ENCODE measurements at places on chromosomes 12 and 14.
A peak's percentile ranks its signal among the peaks of the same experiment; 100 is the strongest.

GRCh38 chr12:52005903-52006703, 643 bp upstream of the TAMALIN start:
- no peak for DNase-seq

GRCh38 chr14:68542346-68542745, 250.5 kb downstream of the ZFP36L1 start:
- no peak for DNase-seq

DNA sequence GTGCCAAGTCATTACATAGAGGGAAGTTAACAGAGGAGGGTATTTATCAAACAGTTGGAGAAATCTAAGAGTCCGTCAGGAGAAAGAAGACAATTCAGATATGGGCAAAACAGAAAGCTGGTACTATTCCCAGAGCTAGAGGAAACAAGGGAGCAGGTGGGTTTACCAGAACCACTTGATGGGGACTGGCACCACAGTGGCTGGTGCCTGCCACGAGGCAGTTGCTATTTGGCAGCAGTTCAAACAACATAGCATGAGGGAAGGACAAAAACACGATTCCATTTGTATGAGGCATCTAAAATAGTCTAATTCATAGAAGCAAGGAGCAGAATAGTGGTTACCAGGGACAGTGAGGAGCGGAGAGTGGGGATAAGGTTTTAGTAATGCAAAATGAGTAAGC, 24.6 kb upstream of the KLRD1 start:
- DNase-seq = peak; percentile 24

- peak; percentile 77 for DNase-seq
Observed at GRCh38 chr12:86137936-86138335, 118.3 kb downstream of the MGAT4C start.

DNA sequence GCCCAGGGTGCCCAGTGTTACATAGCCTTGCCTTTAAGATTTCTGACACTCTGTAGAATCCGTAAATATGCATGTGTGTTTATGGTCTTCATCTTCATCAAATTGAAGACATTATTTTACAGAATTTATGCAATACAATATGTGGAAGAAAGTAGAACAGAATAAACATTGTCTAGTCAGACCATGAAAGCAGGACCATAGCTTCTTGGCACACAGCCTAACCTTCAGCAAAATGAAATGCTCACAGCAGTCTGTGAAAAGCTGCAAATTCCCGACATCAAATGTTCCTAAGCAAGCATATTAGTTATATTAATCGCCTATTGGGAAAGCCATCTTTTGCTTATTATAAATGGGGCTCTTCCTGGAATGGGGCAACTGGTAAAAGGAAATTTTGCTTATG, 111.3 kb upstream of the GARIN2 start:
- no peak for DNase-seq

GRCh38 chr14:85243321-85243720, 286.6 kb upstream of the FLRT2 start:
- DNase-seq = no peak

DNA sequence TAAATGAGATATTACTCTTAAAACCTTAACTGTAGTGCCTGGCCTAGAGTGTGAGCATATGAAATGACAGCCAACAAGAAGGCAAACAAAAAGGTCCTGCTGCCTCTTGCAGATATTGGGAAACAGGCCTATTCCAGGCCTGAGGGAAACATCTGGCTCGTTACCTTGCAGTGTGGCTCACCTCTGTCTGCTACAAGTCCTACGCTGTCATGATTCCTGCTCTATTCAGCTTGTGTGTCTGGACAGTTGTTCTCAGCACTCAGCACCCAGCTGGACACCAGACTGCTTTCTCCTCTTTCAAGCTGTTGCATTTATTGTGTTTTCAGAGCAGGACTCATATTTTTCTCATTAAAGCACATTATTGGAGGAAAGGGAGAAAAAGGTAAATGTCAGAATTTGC, 113.5 kb downstream of the TMTC2 start:
- DNase-seq = no peak

Data from M059J (cell line).